ENCODE measurements at places on chromosomes 7 and 10. TPM values are rescaled to one million over a fixed set of nuclear protein-coding genes. Genes with fewer than 3 reads are reported as not detected.

Gene IL15RA
- total RNA-seq = 23.7 TPM

Gene PTPRN2
- total RNA-seq = 0.72 TPM

DNA sequence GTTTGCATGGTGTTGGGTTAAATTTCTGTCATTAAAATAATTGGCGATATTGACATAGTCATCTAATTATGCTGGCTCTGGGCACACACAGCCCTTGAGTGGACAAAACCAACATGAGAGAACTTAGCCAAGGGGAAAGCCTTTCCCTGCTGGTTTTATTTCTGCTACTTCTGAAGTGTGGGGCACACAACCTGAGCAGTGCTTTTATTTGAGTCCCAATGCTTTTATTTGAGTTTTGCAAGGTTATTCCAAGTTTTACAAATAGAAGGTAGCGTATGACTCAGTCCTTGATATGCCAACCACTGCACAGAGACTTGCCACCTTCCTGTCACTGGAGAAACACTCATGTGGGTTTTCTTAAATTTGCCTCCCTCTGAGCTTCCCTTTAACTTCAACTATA, 145.7 kb downstream of the EGFR start:
- peaks cover 7% of the 10 kb centered on the region for H3K27me3 ChIP-seq
- no peak for DNase-seq
- H3K4me3 ChIP-seq = no peak overlapping the region
- peaks cover 4% of the 10 kb centered on the region for H3K36me3 ChIP-seq
- no peak overlapping the region for H3K27ac ChIP-seq
- H3K4me1 ChIP-seq = no peaks in the 10 kb centered on the region

DNA sequence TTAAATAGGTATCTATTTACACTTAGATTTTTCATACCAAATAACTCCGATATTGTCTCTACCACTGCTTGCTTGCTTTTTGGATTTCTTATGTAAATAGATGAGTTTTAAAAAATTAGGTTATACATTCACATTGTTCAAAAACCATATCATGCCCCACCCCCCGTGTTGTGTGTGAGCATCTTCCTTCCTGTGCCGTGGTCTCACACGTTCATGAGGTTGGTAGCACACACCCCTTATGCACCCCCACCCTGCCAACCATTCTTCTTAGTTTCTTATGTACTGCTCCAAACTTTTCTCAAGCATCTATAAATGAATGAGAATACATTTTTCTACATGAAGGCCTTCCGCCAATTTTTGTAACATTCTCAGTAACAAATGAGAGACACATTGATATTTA, 115.6 kb downstream of the FANK1 start:
- no peak for DNase-seq
- peaks cover 9% of the 10 kb centered on the region for H3K4me1 ChIP-seq

DNA sequence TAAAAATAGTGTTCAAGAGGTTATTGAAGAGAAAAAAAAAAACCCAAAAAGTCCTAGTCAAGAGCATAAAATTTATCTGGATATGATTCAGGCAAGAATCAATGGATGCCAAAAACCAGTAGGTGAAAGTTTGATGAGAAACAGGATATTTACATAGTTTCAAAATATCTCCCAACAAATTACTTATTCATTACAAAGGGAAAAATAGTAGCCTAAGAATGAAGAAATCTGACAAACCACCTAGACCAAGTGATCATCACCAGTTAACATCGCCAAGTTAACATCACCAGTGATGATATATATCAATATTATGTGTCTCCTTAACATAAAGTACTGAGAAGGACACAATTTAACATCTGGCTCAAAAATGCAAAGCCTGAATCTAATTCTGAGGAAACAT, 85.2 kb downstream of the RNLS start:
- no peaks in the 10 kb centered on the region for H3K27me3 ChIP-seq
- H3K36me3 ChIP-seq = no peaks in the 10 kb centered on the region
- no peak overlapping the region for H3K27ac ChIP-seq
- H3K4me1 ChIP-seq = no peaks in the 10 kb centered on the region
